ENCODE measurements at places on chromosomes 11 and 22. TPM values are rescaled to one million over a fixed set of nuclear protein-coding genes. Genes with fewer than 3 reads are reported as not detected.
A peak's percentile ranks its signal among the peaks of the same experiment; 100 is the strongest.

The UCP2 gene
- total RNA-seq = 38.8 TPM

DNA sequence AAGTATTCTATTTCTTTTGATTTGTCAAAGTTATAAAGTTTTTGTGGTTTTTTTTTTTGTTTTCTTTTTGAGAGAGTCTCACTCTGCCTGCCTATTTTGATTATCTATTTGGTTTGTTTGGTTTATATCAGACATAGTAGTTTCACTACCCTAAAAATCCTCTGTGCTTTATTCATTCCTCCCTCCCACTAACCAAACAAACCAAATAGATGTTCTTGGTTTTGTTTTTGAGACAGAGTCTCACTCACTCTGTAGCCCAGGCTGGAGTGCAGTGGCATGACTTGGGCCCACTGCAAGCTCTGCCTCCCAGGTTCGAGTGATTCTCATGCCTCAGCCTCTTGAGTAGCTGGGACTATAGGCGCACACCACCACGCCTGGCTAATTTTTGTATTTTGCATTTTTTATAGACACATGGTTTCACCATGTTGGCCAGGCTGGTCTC, 67.9 kb downstream of the ENTHD1 start:
- no peak for DNase-seq
- H3K27ac ChIP-seq = no peak overlapping the region
- H3K4me1 ChIP-seq = no peaks in the 10 kb centered on the region
- H3K27me3 ChIP-seq = peaks cover 2% of the 10 kb centered on the region
- no peak overlapping the region for H3K4me3 ChIP-seq

DNA sequence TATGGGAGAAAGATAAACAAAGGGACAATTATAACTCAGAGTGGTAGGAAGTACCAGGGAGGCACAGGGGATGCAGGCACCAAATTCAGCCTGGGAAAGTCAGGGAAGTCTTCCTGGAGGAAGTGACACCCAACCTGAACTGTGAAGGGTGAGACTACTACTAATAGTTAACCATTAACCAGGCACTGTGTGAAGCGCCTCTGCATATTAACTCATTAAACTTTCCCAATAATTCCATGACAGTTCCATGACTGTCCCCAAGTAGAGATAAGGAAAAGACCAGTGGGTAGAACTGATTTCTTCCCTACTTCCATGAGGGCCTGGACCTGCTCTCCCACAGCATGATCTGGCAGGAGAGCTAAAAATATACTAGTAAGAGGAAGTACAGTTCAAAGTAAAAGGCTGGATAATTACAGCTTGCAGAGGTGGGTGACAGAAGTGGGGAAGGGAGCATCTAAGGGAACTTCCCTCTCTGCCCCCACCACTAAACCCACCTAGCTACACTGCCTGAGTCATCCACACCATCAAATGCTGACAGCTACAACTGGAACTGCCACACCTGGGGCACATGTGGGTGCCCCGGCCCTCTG, 4.7 kb upstream of the AP1B1 start:
- DNase-seq = no peak
- H3K4me1 ChIP-seq = peaks cover 27% of the 10 kb centered on the region
- no peak overlapping the region for H3K27ac ChIP-seq
- no peak overlapping the region for H3K4me3 ChIP-seq
- no peaks in the 10 kb centered on the region for H3K36me3 ChIP-seq

GRCh38 chr11:14764579-14765527, 121.2 kb downstream of the PDE3B start:
- H3K27ac ChIP-seq = no peak overlapping the region
- no peaks in the 10 kb centered on the region for H3K36me3 ChIP-seq
- H3K4me3 ChIP-seq = no peak overlapping the region
- no peaks in the 10 kb centered on the region for H3K27me3 ChIP-seq
- no peak for DNase-seq
- H3K4me1 ChIP-seq = peaks cover 22% of the 10 kb centered on the region

DNA sequence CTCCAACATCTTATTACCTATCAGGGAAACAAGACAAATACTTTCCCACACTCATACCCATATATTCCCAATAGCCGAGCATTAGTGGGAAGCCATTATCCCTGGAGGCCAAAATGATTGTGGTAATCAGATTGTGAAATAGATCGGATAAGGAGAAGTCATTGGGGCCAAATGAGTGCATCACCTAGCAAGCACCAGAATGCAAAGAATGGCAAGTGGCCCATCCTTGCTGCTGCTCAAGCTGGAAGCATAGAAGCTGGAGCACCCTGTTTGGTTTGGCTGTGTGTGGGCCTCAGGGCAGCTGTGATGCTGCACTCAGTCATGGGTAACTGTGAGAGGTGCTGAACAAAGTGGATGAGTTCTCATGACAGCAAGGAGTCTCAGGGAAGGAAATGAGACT, 18.7 kb upstream of the DBX1 start:
- H3K27ac ChIP-seq = no peak overlapping the region
- DNase-seq = no peak
- H3K36me3 ChIP-seq = no peaks in the 10 kb centered on the region

The PSMD13 gene
- total RNA-seq = 86.2 TPM

The OR51E2 gene
- 1.3 TPM for total RNA-seq

GRCh38 chr11:103652013-103652412, 384.4 kb upstream of the DDI1 start:
- H3K4me1 ChIP-seq = no peaks in the 10 kb centered on the region
- no peak for DNase-seq
- H3K27me3 ChIP-seq = no peaks in the 10 kb centered on the region

The MEI1 gene
- 0.54 TPM for total RNA-seq

DNA sequence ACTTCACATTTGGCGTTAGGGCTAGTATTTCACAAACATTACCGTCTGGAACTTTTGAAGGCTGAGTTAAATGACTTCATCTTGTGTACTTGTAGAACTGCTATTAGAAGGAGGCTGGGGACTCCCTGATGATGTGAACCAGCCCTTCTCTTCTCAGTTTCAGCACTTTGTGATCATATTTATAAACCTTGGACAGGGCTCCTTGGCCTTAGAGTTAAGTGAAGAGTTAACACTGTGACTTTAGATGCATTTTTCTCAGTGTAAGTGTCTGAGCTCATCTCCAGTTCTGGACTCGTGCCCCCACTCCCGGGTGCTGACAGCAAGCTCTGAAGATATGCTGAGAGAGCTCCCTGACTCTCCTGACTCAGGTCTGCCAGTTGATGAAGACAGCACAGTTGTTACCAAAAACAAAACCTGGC, 8.4 kb downstream of the MIAT start:
- peaks cover 26% of the 10 kb centered on the region for H3K27me3 ChIP-seq
- no peak overlapping the region for H3K4me3 ChIP-seq
- H3K4me1 ChIP-seq = no peaks in the 10 kb centered on the region
- H3K27ac ChIP-seq = no peak overlapping the region

The RNF169 gene
- total RNA-seq = 27.7 TPM

DNA sequence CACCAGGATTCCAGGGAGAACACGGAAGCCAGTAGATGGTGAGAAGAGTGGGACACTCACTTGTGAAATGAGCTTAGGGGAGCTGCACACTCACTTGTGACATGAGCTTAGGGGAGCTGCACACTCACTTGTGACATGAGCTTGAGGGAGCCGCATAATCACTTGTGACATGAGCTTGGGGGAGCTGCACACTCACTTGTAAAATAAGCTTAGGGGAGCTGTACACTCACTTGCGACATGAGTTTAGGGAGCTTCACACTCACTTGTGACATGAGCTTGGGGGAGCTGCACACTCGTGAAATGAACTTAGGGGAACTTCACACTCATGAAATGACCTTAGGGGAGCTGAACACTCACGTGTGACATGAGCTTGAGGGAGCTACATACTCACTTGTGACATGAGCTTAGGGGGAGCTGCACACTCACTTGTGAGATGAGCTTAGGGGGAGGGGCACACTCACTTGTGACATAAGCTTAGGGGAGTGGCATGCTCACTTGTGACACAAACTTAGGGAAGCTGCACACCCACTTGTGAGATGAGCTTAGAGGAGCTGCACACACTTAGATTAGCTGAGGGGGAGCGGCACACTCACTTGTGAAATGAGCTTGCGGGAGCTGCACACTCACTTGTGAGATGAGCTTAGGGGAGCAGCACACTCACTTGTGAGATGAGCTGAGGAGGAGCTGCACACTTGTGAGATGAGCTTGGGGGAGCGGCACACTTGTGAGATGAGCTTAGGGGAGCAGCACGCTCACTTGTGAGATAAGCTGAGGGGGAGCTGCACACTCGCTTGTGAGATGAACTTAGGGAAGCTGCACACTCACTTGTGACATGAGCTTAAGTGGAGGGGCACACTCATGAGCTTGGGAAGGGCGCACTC, 59.0 kb downstream of the NCAPD3 start:
- DNase-seq = no peak
- no peaks in the 10 kb centered on the region for H3K36me3 ChIP-seq
- no peaks in the 10 kb centered on the region for H3K27me3 ChIP-seq
- no peak overlapping the region for H3K4me3 ChIP-seq

GRCh38 chr22:45452565-45453379, 39.3 kb downstream of the RIBC2 start:
- no peaks in the 10 kb centered on the region for H3K36me3 ChIP-seq
- DNase-seq = no peak
- H3K27me3 ChIP-seq = no peaks in the 10 kb centered on the region
- H3K4me1 ChIP-seq = no peaks in the 10 kb centered on the region
- H3K4me3 ChIP-seq = no peak overlapping the region

The IL17REL gene
- not detected for total RNA-seq

GRCh38 chr11:129191649-129192048, 476 bp downstream of the ARHGAP32 start:
- H3K27ac ChIP-seq = no peak overlapping the region
- H3K27me3 ChIP-seq = no peaks in the 10 kb centered on the region
- no peak for DNase-seq
- no peak overlapping the region for H3K4me3 ChIP-seq

DNA sequence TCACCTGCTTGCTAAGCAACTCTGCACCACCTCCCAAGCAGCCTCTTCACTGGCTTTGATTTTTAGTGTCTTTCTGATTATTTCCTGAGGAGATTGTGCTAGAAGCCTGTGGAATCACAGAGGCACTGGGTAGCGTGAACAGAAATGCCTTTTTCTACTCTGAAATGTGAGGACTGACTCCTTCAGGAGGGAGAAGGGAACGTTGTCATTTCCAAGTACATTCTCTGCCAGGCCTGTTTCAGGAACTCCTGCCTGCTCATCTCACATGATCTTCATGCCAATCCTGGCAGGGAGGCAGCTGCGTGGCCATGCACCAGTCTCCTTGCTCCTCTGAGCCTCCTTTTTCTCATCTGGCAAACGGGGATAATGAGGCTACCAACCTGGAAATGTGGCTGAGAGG, 49.8 kb upstream of the PRDM11 start:
- no peak overlapping the region for H3K27ac ChIP-seq
- H3K4me3 ChIP-seq = no peak overlapping the region
- no peaks in the 10 kb centered on the region for H3K36me3 ChIP-seq

- no peak overlapping the region for H3K4me3 ChIP-seq
- H3K4me1 ChIP-seq = no peaks in the 10 kb centered on the region
- DNase-seq = no peak
- H3K27ac ChIP-seq = no peak overlapping the region
Observed at GRCh38 chr11:103649401-103649895, 387.0 kb upstream of the DDI1 start.

DNA sequence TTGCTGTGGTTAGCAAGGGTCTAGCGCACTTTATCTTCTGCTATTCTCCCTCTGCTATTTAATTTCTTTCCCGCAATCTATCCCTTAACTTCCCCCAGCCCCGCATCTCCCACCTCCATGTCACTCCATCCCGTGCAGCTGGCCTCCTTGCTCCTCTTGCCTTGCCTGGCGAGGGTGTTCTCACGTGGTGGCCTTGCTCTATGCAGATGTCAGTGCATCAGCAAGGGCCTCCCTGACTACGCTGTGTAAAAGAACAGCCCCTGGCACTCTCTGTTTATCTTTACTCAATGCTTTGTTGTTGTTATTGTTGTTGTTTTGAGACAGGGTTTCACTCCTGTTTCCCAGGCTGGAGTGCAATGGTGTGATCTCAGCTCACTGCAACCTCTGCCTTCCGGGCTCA, 114.4 kb upstream of the NNMT start:
- no peaks in the 10 kb centered on the region for H3K4me1 ChIP-seq
- H3K36me3 ChIP-seq = peaks cover 3% of the 10 kb centered on the region
- no peak overlapping the region for H3K4me3 ChIP-seq
- DNase-seq = no peak
- H3K27ac ChIP-seq = peak overlapping the region; percentile 94

DNA sequence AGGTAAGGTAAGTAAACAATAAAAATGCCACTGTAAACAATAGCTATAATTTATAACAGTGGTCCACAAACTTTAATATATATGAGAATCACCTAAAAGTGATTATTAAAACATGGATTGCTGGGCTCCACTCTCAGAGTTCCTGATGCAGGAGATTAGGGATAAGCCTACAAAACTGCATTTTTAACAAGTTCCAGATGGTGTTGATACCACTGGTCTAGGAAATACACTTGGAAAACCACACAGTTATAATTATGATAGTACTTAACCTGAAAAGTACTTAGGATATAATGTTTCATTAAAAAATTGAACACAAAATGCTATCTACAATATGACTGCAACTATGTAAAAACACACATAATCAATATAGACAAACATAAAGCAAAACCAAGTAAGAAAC, 20.4 kb downstream of the FCHSD2 start:
- H3K36me3 ChIP-seq = no peaks in the 10 kb centered on the region
- DNase-seq = no peak
- H3K27ac ChIP-seq = no peak overlapping the region
- H3K4me3 ChIP-seq = no peak overlapping the region
- no peaks in the 10 kb centered on the region for H3K4me1 ChIP-seq

- H3K36me3 ChIP-seq = no peaks in the 10 kb centered on the region
- H3K27me3 ChIP-seq = no peaks in the 10 kb centered on the region
- H3K4me3 ChIP-seq = no peak overlapping the region
- no peaks in the 10 kb centered on the region for H3K4me1 ChIP-seq
- H3K27ac ChIP-seq = no peak overlapping the region
- peak; percentile 20 for DNase-seq
Observed at GRCh38 chr11:60863550-60864521, 3.5 kb upstream of the ZP1 start.

GRCh38 chr11:2579315-2580060, 120.3 kb downstream of the KCNQ1OT1 start:
- H3K4me1 ChIP-seq = no peaks in the 10 kb centered on the region
- H3K27ac ChIP-seq = no peak overlapping the region
- DNase-seq = peak; percentile 48

The SCARF2 gene
- 12.8 TPM for total RNA-seq

The CRYAB gene
- total RNA-seq = 299 TPM

DNA sequence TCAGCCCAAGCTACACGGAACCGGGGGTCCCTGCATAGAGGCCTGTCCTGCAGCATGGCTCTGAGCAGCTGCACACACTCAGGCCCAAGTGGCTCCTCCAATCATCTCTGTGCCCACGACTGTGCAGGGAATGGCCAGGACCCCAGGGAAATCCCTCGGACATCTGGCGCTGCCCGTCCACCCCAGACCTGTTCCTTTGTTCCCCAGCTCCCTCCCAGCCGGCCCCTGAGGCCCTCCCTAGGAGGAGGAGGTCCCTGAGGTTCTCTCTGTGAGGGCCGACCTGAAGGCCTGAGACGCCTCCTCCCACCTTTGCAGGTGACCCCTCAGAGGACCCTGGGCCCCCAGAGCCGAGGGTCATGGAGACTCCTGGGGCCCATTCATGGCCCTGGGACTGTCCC, 1.1 kb downstream of the MLC1 start:
- no peak overlapping the region for H3K4me3 ChIP-seq
- no peak overlapping the region for H3K27ac ChIP-seq
- H3K27me3 ChIP-seq = peaks cover 24% of the 10 kb centered on the region
- H3K36me3 ChIP-seq = no peaks in the 10 kb centered on the region
- no peaks in the 10 kb centered on the region for H3K4me1 ChIP-seq

GRCh38 chr11:60625262-60625661, 74.2 kb upstream of the MS4A8 start:
- H3K36me3 ChIP-seq = no peaks in the 10 kb centered on the region
- no peaks in the 10 kb centered on the region for H3K27me3 ChIP-seq
- no peak overlapping the region for H3K27ac ChIP-seq
- H3K4me3 ChIP-seq = no peak overlapping the region
